ENCODE measurements at places on chromosomes 7 and 10.

- ATAC-seq: no peak
Observed at GRCh38 chr7:135998081-135998480, 20.9 kb upstream of the MTPN start.

DNA sequence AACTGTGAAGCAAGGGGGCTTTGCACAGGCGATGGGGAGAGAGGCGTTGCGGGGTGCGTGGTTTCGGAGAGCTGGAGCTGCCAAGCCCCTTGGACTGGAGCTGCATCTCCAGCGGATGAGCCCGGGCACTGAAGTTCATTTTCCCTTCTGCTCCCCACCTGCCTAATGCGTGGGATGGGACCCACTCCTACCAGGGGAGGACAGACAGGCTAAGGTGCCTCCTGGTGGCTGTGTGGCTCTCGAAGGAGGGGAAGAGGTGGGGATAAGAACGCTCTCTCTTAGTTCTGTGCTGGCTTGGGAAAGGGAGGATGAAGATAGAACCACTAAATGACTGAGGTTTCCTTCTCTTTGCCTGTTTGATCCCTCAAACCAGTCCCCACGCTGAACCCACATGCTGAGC lies 177.6 kb upstream of the PITRM1 start:
- no peak for ATAC-seq

- ATAC-seq: no peak
Observed at GRCh38 chr10:10642751-10643150, 374.9 kb upstream of the CELF2 start.

DNA sequence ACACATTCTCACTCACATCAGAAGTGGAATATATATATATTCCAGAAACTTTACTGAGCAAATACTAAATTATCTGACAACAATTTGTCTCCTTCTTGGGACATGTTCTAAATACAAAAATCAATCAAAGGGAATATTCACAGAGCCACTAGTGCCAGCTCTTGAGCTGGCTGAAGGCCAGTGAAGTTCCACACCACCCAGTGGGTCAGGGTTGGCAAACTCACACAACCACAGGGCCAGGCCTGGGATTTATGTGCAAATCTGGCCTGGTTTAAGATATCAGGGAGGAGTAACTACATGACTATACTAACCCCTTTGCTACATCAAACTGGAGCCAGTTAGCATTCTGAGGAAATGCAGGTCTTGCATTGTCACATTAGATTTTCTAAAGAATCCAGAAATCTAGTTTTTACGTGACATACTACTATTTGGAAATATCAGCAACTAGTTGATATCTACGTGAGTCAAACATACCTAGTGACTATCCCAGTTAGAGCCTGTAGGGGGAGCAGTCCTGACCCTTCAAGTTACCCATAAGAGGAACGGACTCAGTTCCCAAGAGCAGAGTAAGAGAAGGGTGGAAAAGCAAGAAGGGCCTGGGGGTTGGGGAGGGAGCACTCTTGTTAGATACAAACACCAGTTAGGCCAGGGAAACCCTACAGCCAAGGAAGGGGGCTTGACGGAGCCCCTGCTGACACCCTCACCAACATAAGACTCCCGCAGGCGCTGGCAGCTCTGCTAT lies 600.4 kb downstream of the KCNMA1 start:
- peak; percentile 52 for ATAC-seq

DNA sequence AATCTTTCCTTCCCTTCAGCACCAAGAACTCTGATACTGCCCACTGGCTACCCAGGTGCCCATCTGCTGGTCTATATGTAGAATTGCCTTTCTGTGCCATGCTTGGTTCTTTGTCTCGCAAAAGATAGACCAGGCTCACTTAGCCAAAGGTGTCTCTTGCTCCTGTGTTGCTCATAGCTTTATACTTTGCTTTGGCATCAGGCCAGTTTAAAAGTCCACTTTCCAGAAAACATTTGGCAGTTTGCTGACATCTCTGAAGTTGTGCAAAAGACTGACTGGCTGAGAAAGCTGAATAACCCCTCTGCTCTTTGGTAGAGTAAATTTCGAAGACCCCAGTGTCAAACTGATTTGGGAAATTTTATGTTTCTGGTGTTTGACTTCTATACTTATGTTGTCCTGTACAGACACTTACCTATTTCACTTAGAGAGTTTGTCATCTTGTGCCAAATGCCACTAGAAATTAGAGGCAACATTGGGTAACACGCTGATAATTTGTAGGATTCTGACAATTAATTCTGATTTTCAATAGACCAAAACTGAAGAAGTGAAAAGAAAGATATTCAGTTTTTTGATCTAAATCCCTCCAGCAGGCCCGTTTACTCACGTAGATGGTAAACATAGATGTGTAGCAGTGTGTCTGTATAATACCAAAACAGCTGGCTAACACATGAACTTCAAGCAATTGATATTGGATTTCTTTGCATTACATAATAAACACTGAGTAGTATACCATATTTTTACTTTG lies 91.1 kb downstream of the CPED1 start:
- no peak for ATAC-seq

GRCh38 chr7:151286148-151286547 lies 37.7 kb upstream of the SMARCD3 start:
- no peak for ATAC-seq

GRCh38 chr7:158066085-158066484 lies 521.5 kb downstream of the PTPRN2 start:
- ATAC-seq: no peak

- ATAC-seq: no peak
Observed at GRCh38 chr10:117519879-117520278, 22.7 kb upstream of the EMX2 start.

Measured in SK-N-SH treated with all-trans-retinoic acid at 6 μM for 48 hours (cell line).